NCI-H526 treated with DMSO at 0.1 percent for 48 hours (cell line): ENCODE measurements at places on chromosomes 5 and 9.

DNA sequence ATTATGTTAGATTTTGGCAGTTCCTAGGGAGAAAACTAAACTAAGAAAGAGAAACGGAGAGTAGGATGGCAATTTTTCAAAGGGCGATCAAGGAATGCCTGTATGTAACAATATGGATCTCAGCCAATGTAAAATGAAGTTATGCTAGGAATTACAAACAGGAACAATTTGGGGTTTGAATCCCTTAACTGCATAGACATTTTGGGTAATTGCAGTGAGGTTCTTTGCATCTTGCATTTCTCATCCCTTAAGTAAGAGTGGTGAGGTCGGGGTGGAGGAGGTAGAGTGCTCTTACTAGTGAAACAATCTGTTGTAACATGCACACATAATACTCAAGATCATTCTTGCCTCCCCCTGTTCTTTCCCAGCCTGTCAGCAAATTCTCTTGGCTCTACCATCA lies 137.6 kb downstream of the NPR3 start:
- DNase-seq, result no peak

GRCh38 chr5:89128906-89129625 lies 246.1 kb upstream of the MEF2C start:
- no peak for DNase-seq

DNA sequence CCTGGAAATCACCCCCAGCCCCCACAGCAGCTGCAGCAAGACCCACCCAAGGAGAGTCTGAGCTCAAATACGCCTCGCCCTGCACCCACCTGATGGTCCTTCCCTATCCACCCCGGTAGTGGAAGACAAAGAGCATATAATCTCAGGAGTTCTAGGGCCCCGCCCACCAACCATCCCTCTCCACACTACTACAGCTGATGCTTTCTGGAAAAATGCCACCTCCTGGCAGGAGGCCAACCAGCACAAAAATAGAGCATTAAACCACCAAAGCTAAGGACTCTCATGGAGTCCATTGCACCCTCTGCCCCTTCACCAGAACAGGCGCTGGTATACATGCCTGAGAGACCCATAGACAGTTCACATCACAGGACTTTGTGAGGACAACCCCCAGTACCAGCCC lies 22.5 kb upstream of the NIPSNAP3A start:
- no peak for DNase-seq

GRCh38 chr5:177005619-177006264 lies 837 bp downstream of the UIMC1 start:
- peak; percentile 12 for DNase-seq

DNA sequence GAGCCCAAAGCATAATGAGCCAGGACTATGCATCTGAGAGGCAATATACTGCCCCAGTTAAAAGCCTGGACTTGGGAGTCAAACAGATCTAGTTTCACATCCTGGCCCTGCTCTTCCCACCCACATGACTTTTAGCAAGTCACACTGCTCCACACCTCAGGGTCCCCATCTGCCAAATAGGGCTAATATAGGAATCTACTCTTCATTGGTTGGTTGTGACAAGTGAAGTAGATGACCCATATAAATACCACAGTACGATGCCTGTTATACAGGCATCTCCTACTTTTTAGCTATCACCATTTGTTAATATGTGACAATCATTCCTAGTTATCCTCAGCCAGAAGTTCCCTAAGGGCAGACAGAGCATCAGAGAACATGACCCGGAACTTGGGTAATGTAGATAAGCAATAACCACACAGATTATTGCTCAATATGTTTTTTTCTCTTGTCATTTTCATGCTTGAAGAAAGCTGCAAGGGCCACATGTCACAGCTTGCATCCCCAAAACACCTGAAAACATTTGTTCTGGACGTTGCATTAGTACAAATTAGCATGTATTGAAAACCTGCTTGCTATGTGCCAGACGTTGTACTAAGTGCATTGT lies 20.4 kb downstream of the ADAM19 start:
- DNase-seq, result no peak

DNA sequence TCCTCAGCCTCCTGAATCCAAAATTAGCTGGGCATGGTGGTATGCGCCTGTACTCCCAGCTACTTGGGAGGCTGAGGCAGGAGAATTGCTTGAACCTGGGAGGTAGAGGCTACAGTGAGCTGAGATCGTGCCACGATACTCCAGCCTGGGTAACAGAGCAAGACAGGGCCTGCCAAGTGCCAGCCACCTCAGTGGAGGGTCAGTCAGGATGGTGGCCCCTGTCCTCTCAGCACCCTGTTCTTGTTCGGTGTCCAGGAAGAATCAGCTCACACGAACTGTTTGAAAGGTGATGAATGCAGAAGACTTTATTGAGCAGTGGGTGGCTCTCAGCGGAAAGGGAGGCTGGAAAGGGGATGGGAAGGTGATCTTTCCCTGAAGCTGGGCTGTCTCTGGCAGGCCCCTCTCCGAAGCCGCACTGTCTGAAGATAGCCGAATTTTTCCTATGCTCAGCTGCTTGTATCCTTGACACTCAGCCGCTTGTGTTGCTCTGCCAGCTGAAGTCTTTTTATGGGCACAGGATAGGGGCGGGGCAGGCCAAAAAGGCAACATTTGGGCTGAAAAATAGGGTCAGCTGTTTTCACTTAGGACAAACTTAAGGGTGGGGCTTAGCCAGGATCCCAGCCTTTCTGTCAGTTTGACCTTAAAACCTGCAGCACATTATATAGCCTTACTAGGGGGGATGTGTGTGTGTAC lies 50.9 kb downstream of the UBE2R2 start:
- no peak for DNase-seq

DNA sequence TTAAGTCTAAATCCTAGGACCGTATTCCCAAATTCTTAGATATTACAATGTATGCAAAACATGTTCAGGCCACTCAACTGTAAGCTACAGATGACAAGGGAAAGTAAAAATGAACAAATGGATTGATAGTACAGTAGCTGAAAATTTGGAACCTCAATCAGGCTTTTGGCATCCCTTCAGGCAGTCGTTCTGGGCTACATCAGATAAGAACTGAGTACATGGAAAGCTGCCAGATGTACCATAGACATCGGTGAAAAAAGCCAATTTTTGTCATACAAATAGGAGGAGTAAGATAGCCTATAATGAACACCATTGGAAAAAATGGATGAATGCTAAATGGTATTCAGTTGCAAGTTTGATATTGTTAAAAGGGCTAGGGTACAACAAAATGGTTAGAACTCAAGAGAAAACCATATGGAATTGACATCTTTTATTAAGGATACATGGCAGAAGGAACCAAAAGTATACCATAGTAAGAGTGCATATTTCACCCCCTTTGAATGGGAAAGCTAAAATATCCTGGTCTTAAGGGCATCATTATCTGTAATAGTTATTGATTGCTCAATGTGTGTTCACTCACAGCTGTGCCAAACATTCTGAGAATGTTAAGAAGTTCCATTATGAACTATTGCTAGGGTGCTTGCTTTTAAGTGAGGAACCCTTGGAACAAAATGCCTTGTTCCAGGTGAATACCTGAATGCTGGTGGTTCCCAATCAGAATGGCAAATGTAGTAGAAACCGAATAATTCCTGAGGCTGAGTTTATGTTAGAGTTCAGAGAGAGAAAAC lies 86.4 kb downstream of the NR3C1 start:
- DNase-seq, result no peak

DNA sequence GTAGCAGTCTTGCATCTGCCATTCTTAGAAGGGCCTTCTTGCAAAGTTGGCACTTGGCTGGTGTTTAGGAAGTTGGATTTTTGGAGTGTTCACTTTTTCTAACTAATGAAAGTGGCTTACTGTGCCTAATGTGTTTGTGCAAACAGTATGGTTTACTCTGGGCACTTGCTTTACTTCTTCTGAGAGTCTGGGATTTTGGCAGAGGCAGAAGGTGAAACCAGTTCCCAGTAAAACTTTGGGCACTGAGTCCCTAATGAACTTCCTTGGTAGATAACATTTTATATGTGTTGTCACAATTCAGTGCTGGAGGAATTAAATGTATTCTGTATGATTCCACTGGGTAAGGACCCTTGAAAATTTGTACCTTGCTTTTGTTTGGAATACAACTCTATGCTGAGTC lies 155.7 kb downstream of the FAM170A start:
- no peak for DNase-seq

GRCh38 chr5:156584871-156585270 lies 257.9 kb downstream of the SGCD start:
- no peak for DNase-seq

DNA sequence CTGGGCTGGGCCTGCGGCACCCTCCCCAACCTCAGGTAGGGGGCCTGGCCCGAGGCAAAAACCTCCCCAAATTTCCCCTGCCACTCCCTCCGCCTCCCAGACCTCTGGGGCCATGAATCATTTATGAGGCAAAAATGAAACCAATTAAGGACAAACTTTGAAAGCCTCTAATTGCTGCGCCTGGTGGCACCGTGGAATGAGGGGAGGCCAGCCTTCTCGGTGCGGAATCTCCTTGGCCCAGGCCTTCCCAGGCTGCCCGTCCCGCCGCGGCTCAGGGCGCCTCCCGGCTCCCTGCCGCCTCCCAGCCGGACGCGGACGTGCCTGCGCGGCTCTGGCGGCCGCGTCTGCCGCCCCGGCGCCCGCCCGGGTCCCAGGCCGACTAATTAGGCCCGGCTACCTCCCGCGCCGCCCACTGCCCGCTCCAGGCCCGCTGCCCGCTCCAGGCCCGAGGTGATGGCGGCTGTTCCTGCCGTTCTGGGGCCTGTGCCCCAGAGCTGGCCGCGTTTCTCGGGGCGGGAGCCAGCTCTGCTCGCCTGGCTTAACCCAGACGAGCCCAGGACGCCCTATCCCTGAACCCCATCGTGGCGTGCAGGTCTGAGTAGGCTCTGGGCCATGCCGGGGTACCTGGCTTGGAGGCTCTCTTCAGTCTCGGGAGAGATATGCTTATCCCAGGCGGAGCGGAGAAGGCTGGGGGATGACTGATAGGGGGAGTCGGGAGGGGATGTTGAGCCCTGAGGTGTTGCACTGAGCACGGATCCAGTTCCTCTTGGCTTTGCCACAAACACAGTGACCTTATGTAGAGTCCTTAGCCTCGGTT lies 20.1 kb downstream of the CXXC5 start:
- DNase-seq, result no peak

- no peak for DNase-seq
These were observed 4.1 kb upstream of the SLC1A1 start for GRCh38 chr9:4486176-4486575.

DNA sequence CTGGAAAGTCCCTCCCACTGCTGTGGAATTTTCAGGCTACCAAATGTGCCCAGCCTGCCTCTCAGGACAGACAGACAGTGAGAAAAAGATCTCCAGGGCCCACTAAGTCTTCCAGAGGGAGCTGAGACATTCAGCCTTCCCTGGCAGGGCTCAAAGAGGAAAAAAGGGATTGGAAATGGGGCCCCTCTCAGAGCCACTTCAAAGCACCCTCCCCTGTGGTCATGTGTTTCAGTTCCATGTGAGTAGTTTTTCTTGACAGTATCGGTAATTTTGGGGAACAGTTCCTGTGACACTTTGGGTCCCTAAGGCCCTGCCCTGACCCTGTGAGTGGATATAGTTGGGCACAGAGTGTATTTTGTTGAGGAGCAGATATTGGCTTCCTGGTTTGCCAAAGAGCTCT lies 25.0 kb downstream of the LARP1 start:
- DNase-seq, result no peak

GRCh38 chr5:89313044-89313443 lies 430.1 kb upstream of the MEF2C start:
- no peak for DNase-seq
